Stimulated activated CD8-positive, alpha-beta memory T cell treated with anti-CD3 and anti-CD28 coated beads, Interleukin-7, amount 100 ng/mL, for 4 hours (primary cell): ENCODE measurements at places on chromosomes 7 and 10.
A peak's percentile ranks its signal among the peaks of the same experiment; 100 is the strongest.

- no peak for DNase-seq
Observed at GRCh38 chr10:78914060-78914378, 154.7 kb upstream of the ZMIZ1 start.

- DNase-seq: no peak
Observed at GRCh38 chr10:561721-562120, 127.7 kb downstream of the DIP2C start.

DNA sequence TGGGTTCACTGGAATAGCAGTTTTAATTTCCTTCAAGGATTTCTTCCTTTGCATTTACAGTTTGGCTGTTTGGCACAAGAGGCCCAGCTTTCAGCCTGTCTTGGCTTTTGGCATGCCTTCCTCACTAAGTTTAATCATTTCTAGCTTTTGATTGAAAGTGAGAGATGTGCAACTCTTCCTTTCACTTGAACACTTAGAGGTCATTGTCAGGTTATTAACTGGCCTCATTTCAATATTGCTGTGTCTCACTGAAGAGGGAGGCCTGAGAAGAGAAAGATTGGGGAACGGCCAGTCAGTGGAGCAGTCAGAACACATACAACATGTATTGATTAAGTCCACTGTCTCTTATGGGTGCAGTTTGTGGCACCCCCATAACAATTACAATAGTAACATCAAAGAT is 33.9 kb downstream of the PTTG1IP2 start:
- no peak for DNase-seq

DNA sequence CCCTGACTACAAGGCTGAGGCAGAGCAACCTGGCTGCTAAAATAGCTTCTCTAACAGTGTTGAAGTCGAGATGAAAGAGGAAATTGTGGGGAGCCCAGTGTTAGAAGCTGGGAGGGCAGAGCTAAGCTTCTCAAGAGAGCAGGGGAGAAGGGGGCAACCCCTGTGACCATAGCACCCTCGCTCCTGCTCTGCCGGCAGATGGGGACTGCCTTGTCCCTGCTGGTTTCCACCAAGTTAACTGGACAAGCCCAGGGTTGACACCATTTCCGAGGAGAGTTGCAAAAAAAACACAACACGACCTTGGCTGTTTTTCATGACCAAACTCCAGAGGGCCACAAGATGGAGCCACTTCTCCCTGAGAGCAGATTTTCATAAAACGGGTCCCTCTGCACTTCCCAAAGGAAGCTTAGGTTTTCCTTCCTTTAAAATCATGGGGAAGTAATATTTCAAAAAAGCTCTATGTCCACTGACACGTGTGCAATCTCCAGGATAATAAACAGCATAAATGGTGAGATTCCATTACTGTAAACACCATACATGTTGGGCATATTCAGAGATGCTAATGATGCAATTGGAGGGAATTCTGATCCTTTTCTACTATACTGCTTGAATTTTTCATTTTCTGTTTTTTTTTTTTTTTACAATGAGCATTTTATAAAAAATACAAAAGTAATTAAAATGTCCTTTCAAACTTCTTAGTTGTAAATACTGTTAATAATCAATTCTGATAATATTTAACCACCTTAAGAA is 140.4 kb downstream of the PIP4K2A start:
- DNase-seq: peak; percentile 4

DNA sequence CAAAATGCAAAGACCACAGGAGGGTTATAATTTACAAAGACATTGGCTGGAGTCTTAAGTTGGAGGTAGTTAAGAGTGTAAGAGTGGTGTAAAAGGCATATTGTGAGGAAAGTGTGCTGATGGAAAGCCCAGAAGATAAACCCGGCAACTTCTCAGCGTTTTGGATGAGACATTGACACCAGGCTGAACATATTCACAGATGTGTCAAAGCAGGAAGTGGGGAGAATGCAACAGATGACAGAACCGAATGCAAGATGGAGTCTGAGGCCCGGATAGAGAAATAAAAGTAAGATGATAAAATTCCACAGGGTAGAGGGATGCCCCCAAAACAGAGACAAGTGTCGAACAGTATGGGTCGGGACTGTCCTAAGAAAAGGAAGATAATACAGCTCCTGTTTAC is 230.4 kb upstream of the TMEM72 start:
- DNase-seq: no peak

DNA sequence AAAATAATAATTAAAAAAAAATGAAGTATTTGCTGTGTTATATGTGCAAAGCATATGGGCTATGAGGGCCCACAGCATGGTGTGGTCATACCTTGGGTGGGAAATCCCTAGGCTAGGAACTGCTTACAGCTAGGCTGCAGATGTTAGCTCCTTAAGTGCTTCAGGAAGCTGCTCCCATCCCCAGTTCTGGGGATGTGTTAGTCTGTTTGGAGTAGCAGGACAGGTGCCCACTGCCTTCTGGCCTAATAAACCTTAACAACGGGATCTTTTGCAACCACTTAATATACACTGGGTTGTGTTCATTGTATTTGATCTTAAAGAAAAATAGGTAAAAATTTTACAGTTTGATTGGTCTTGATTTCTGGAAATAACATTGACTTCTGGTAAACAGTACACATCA is 46.3 kb downstream of the HK1 start:
- DNase-seq: no peak
